NCI-H510A treated with DMSO at 0.1 percent for 48 hours (cell line): ENCODE measurements at places on chromosomes 5 and 9.

DNA sequence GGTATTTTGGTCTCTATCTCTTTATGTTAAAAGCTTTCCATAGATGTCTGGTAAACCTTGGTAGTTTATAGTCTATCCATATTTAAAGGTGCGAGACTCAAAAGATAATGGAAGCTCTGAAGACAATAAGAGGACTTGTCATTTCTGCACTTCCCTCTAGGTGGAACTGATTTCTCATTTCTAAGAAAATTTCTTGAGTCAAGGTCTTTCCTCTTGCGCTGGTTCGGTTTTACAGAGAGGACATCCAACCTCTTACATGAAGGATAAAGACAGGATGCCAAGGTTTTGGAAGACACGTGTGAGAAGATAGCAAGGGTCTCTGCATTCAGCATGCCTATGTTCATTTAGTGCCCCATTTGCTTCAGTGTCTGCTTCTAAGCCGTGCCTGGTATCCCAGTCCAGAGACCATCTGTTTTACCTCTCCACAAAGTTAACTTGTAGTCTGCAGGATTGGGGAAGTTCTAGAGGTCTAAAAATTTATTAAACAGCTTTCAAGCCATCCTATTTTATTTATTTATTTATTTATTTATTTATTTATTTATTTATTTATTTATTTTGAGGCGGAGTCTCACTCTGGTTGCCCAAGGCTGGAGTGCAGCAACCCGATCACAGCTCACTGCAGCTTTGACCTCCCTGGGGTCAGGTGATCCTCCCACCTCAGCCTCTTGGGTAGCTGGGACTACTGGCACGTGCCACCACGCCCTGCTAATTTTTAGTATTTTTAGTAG is 41.6 kb downstream of the KIAA1191 start:
- DNase-seq = no peak

DNA sequence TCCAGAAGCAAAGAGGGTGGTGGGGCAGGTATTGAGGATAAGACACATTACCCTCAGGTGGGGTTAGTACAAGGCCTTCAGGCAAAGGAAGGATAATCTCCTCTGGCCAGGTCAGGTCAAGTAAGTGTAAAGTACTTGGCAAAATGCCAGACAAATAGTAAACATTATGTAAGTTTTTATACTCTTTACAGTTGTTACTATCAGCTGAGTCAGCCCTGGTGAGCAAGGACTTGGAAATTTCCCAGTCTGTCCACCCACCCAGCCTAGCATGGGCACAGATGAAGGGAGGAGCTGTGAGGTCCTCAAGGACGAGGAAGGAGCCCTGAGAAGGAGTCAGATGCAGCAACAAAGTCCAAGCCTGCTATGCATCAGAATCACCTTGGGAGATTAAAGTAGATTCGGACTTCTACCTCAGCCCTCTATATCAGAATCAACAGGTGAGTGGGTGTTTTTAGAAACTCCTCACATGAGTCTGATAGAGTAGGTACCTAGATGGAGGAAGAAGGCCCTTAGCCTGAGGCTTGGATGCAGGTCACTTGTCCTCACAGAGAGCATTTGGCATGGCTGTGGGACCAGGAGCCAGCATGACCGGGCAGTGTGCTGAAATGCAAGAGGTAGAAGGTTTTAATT is 50.2 kb upstream of the BARX1 start:
- no peak for DNase-seq

- no peak for DNase-seq
Measured at GRCh38 chr9:2302606-2303005, 287.5 kb downstream of the SMARCA2 start.

DNA sequence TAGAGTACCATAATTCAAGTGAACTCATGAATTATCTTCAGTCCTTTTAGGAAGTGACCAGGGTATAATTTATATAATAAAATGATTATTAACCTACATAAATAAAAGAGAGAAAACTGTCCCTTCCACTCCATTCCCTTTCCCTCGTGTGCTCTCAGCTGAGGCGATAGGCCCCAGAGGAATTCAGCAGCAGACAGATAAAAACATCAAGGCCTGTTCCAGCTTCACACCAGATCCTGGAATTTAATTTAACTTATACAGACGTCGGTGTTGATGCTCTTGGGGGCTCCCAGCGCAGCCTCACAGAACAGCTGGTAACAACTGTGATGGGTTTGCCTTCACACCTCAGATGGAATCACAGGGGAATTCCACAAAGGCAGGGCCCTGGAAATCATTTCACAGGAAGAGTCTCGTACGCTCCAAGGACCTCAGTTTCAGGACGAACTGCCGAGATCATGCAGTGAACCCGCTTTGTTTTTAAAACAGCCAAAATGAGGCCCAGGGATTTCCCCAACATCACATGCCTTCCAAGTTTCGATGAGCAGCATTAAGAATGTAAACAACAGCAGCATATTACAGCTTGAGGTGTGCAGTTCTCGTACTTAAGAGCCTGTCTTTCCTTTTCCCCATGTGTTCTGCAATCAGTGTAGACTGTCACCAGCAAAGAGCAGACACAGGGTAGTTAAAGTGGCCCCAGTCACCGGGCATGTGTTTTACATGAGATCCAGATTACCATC is 73.6 kb upstream of the ALDH1B1 start:
- DNase-seq = no peak

DNA sequence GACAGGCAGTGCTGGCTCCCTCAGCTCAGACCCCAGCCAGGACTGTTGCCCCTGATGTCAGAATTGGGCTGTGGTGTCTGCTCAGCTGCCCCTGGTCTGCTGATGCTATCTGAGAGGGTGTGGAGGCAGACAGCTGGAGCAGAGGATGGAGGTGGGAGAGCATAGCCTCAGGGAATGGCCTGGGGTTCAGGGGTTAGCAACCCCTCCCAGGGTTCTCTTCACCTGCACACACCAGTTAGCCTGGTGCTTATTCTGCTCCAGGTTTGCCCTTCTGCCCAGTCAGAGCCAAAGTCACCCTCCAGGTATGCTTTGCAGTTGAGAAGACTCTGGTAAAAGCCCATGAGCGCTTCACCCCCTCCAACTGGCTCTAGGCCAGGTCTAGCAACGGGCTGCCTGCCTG is 109.8 kb downstream of the SAXO1 start:
- no peak for DNase-seq

DNA sequence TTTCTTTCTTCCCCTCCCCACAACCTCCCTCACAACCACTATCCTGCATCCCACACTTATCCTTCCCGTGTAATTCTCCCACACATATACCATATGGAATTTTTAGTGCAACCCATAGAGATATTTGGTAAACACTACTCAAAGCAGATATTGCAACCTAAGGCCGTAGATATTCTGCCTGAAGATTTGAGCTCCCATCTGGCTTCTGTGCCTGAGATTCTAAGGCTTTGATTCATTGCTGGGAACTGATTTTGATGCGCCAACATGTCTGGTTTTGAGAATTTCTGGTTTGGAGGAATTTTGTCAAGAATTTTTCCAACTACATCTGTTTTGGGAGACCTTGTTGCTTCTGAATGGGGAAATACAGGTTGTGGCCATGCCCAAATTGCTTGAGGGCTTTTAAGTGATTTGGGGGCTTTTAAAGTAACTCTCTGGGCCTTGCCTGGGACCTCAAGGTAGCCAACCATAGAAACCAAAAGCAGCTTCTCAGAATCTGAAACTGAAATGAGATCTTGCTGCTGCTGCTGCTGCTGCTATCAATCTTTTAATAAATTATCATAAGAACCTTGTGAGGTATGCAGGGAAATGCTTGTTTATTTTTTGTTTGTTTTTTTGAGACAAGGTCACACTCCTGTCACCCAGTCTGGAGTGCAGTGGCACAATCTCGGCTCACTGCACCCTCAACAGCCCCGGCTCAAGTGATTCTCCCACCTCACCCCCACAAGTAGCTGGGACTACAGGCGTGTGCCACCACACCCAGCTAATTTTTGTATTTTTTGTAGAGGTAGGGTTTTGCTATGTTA is 36.2 kb downstream of the PLAC8L1 start:
- DNase-seq = no peak

DNA sequence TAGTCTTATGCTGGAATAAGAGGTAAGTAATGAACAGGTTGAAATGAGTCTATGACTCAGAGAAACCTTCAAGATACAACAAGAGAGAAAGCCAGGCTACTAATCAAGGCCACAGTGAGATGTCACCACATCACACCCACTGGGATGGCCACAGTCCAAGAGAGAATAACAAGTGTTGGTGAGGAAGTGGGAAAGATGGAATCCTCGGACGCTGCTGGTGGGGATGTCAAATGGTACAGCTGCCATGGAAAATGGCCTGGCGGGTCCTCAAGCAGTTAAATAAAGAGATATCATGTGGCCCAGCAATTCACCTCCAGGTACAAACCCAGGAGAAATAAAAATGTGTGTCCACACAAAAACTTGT is 41.9 kb upstream of the NEURL1B start:
- DNase-seq = no peak

DNA sequence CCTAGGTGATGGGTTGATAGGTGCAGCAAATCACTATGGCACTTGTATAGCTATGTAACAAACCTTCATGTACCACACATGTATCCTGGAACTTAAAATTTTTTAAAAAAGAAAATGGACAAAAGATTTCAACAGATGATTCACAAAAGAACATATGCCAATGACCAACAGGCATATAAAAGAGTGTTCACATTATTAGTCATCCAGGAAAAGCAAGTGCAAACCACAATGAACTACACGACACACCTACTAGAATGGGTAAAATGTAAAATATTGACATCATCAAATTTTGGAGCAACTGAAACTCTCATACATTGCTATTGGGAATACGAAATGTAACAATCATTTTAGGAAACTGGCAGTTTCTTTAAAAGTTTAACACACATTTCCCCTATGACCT is 109.9 kb downstream of the YIPF5 start:
- DNase-seq = no peak

- no peak for DNase-seq
Measured at GRCh38 chr5:139494832-139495231, 12.3 kb upstream of the STING1 start.

GRCh38 chr9:27423915-27424710 is 100.0 kb upstream of the IFNK start:
- DNase-seq = no peak

GRCh38 chr9:80932947-80933780 is 756.2 kb downstream of the TLE1 start:
- DNase-seq = no peak

- DNase-seq = no peak
Measured at GRCh38 chr9:129331772-129332500, 153.9 kb upstream of the IER5L start.

GRCh38 chr5:157492886-157493285 is 32.9 kb downstream of the NIPAL4 start:
- DNase-seq = no peak

- DNase-seq = no peak
Measured at GRCh38 chr5:66558560-66558959, 37.6 kb upstream of the MAST4 start.

GRCh38 chr9:124437086-124437485 is 13.2 kb upstream of the ADGRD2 start:
- DNase-seq = no peak

- no peak for DNase-seq
Measured at GRCh38 chr5:10610058-10610457, 46.2 kb downstream of the ANKRD33B start.

- DNase-seq = peak; percentile 4
Measured at GRCh38 chr5:170681013-170681433, 102.5 kb upstream of the GABRP start.

- no peak for DNase-seq
Measured at GRCh38 chr5:138542180-138542955, 668 bp downstream of the ETF1 start.

GRCh38 chr5:151250346-151251000 is 2.5 kb upstream of the GM2A start:
- DNase-seq = no peak

DNA sequence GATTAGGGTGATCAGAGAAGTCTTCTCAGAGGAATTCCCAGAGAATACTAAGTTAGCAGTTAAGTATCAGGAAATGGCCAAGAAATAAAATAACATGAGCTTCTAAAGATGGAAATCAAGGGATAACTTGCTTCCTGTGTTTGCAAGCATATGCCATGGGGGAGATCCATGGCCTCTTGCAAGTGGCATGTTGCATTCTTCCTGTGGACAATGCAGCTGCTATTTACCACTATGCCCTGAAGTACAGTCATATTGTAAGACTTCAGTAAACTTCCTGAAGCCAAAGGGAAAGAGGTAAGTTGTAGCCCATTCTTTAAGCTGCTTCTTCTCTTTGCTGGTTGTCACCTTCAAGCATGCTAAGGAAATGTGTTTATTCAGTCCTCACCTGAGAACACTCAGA is 154.7 kb upstream of the RUSC2 start:
- no peak for DNase-seq

DNA sequence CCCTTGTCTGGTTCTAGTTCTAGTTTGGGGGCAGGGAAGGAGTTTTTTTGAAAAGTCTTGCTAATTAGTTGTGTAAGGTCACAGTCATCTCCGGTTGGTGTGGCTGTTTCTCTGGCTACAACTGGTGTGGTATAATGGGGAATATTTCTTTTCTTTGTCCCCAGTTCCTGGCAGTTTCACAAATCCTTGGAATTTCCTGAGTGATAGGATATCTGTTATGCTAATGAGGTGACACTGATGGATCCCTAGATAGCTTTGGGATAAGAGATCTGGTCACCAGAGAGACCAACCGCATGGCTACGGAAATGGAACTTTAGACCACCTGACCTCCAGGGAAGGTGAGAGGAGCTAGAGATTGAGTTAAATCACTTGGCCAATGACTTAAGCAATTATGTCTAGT is 494.6 kb downstream of the ARHGEF28 start:
- no peak for DNase-seq

- DNase-seq = no peak
Measured at GRCh38 chr5:91954136-91954535, 571.0 kb upstream of the ARRDC3 start.

- no peak for DNase-seq
Measured at GRCh38 chr5:168683247-168683926, 104.2 kb upstream of the PANK3 start.

DNA sequence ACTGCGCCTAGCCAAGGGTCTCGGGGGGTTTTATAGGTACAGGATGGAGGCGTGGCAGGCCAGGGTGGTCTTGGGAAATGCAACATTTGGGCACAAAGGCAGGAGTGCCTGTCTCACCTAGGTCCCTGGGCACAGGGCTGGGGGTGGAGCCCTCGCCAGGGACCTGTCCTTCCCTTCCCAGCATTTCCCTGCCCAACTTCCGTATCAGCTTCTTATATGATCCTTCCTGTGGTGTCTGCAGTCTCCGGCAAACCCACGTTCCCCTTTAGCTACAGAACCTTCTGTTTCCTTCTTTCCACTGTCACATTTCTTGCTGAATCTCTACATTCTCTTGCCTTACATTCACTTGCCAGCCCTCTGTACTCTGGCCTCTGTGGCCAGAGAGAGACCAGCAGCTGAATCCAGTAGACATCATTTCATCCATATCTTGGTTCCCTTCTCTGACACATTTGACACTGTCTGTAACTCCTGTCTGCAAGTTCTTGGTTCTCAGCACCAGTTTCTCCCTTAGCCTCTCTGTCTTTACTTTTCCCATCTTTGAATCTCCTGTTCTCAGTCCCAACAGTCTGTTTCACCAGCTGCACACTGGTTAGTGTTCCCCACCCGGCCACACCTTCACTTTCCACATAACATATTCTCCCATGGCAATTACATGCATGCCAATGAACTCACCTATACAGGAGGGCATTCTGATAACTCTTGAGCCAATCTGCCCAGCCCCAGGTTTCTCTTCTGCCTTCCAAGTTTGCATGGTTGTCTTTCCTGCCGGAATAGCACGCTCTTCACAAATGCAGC is 134.7 kb upstream of the ZNF608 start:
- no peak for DNase-seq

- no peak for DNase-seq
Measured at GRCh38 chr5:66518753-66519152, 77.4 kb upstream of the MAST4 start.
